ENCODE measurements at places on chromosomes 1 and 21. TPM values are rescaled to one million over a fixed set of nuclear protein-coding genes. Genes with fewer than 3 reads are reported as not detected.
A peak's percentile ranks its signal among the peaks of the same experiment; 100 is the strongest.

DNA sequence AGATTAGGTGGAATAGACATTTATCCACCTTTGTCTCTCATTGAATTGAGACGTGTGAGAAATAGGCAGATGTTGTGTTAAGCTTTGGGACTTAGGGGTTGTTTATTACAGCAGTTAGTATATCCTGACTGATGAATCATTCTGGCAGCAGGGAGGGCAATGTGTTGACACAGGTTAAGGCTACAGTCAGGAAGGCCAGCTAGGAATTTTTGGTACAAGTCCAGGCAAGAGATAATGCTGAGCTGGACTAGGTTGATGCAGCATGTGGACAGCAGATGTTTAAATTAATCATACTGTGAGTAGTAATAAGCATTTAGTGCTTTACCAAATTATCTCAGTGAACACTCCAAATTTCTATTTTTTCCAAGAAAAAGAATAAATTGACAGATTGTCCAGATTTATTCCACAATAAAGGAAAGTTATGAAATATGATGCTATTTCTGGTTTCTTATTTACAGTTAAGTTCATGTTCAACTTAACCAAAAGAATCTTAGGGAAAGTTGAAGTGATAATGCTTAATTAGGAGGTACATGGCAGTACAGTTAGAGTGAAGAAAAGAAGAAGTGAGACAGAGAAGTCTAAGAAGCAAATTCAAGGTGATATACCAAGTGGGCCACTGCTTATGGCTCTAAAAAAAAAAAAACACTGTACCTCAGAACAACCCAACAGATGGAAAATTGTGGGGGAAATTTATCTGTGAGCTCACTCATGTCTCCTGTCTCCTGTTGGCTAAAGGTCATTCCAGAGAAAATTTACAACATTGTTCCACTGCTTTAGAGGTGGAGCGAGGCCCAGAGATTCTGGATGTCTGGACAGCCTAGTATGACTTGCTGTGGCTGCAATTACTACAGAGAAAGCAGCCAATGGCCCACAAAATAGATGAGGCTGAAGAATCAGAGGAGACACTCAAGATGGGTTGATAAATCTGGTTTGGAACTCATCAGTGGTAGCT, 102.7 kb upstream of the C21orf91 start:
- H3K4me1 ChIP-seq = peaks cover 3% of the 10 kb centered on the region
- H3K36me3 ChIP-seq = no peaks in the 10 kb centered on the region
- DNase-seq = no peak
- no peak overlapping the region for H3K4me3 ChIP-seq

DNA sequence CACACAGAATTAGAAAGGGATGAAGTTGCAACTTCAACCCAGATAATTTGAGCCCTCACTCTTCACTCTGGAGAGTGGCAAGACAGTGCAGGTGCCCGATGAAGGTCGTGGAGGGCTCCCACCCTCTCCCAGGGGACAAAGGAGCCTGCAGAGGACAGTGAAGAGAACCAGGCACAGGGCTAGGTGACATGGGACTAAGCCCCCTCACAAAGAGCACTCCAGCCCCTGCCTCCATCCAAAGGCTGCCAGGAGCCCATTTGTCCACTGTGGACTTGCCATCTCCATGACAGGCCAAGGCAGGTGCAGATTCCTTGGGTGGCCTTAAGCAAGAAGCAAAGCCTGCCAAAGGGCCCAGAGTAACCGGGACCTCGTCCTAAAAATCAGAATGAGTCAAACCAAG, 15.1 kb downstream of the ERRFI1 start:
- peaks cover 67% of the 10 kb centered on the region for H3K4me1 ChIP-seq
- DNase-seq = no peak
- H3K27ac ChIP-seq = peak overlapping the region; percentile 80
- peaks cover 42% of the 10 kb centered on the region for H3K36me3 ChIP-seq

The PSEN2 gene
- 19.5 TPM for total RNA-seq

The HIPK1 gene
- 57.4 TPM for total RNA-seq

The TMEM35B gene
- 16.2 TPM for total RNA-seq
